GM19239 (cell line): ENCODE measurements at places on chromosomes 12 and 14.

GRCh38 chr12:82740129-82741000, 53.7 kb downstream of the TMTC2 start:
- DNase-seq: no peak

- peak; percentile 14 for DNase-seq
Measured at GRCh38 chr12:1473418-1473817, 121.0 kb downstream of the FBXL14 start.

- DNase-seq: no peak
Measured at GRCh38 chr14:39383026-39383660, 49.1 kb downstream of the FBXO33 start.

DNA sequence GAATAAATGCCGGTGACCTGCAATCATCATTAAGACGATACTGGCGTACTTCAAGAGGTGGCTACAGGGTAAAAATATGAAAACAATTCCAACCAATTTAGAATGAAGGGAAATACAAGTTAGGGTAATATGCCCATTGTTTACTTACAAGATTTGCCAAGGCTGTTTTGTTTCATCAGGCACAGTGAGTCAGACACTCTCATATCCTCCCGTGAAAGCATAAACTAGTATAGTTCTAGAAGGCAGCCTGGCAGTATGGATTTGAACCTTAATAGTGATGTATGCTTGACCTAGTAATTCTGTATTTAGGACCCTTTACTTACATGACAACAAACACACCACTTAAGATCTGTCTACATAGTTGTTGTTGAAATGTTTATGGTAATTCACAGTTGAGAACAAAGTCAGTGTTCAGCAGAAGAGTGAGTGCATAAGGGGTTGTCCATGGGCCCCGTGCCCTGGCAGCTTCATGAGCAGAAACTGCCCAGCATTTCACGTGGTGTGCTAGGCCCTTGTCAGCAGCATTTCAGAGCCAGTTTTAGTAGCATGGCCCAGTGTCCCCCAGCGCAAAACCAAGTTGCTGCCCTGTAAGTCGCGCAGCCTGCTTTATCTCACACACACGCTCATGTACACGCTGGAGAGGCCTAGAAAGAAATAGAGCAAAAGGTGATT, 80.8 kb downstream of the EP400 start:
- DNase-seq: no peak

GRCh38 chr12:101839324-101840283, 8.8 kb upstream of the GNPTAB start:
- no peak for DNase-seq

GRCh38 chr14:33250963-33251362, 312.3 kb downstream of the NPAS3 start:
- no peak for DNase-seq

DNA sequence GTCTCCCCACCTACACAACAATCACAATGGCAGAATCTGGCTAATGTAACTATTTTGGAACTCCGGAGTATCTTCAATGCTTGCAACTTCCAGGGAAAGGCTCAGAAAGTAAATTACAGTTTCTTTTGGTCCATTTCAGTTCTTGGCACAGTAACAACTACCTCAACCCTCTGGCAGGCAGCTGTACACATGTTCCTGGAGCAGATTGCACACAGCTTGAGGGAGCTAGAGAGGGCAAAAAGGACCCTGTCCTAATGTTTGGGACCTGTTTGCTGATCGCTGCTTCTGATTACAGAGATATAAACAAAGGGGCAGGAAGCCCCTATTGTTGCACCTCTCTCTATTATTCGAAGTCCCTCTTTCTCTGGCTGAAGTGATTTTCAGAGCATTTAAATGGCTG, 35.2 kb upstream of the SLC38A1 start:
- DNase-seq: no peak

DNA sequence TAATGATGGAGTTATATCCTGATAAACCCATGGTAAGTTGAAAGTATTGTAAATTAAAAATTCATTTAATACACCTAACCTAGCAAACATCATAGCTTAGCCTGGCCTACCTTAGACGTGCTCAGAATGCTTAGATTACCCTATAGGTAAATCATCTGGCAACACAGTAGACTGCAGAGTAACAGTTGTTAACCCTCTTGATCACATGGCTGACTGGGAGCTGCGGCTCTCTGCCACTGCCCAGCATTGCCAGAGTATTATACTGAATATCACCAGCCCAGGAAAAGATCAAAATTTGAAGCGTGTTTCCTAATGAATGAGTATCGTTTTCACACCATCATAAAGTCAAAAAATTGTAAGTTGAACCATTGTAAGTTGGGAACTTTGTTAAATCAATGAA, 17.8 kb upstream of the TMPRSS12 start:
- no peak for DNase-seq

GRCh38 chr12:127685491-127685890, 581.5 kb upstream of the TMEM132C start:
- DNase-seq: no peak

- DNase-seq: no peak
Measured at GRCh38 chr14:100726550-100727085, at the start of gene DLK1. Gene DLK1 (plus strand): TSS chr14:100726892. CDS start chr14:100727069, 177 bp downstream.

- no peak for DNase-seq
Measured at GRCh38 chr12:56928262-56928661, 5.9 kb downstream of the SDR9C7 start.

- no peak for DNase-seq
Measured at GRCh38 chr12:29733060-29733459, 50.7 kb downstream of the TMTC1 start.

- DNase-seq: no peak
Measured at GRCh38 chr12:128267651-128268378, 845 bp downstream of the TMEM132C start.

GRCh38 chr12:99131751-99132199, 486.7 kb downstream of the APAF1 start:
- no peak for DNase-seq

DNA sequence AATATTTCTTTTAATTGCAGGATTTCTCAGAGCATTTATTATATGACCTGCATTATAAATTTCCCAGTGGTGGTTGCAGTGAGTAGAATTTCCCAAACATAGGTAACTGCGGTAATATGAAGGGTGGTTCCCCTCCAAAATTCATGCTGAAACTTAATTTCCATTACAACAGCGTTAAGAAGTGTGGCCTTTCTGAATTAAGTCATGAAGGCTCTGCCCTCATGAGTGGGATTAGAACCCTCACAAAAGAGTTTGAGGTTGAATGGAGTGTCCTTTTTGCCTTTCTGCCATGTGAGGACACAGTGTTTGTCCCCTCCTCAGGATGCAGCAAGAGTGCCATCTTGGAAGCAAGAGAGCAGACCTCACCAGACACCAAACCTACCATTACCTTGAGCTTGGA, 233.6 kb downstream of the KTN1 start:
- DNase-seq: no peak

- DNase-seq: no peak
Measured at GRCh38 chr12:24200010-24200409, 250.5 kb upstream of the SOX5 start.

GRCh38 chr12:1769809-1770494, 50.4 kb upstream of the LRTM2 start:
- DNase-seq: no peak

GRCh38 chr14:33792009-33792719, 158.7 kb downstream of the EGLN3 start:
- DNase-seq: no peak

DNA sequence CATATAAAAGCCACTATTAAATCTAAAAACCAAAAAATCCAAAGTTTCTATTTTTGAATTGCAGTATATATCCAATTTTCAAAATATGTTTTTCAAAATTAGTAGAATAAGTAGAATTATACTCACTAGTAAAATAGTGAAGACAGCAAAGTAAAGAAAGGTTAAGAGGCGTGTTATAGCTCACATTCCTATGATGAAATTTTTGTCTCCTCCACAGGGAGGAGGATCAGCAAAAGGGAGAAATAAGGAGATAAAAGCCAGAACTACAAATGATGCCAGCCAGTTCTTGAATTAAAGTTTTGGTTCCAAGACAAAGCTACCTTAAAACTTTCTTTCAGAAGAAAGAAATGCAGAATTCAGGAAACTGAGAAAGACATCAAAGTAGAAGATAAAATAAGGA, 50.0 kb downstream of the C2CD5 start:
- DNase-seq: no peak

GRCh38 chr12:15526033-15526432, 203.7 kb downstream of the PTPRO start:
- DNase-seq: peak; percentile 39

- DNase-seq: no peak
Measured at GRCh38 chr12:108375986-108376663, 37.0 kb upstream of the CMKLR1 start.

- DNase-seq: no peak
Measured at GRCh38 chr12:24743941-24744793, 204.7 kb downstream of the BCAT1 start.

DNA sequence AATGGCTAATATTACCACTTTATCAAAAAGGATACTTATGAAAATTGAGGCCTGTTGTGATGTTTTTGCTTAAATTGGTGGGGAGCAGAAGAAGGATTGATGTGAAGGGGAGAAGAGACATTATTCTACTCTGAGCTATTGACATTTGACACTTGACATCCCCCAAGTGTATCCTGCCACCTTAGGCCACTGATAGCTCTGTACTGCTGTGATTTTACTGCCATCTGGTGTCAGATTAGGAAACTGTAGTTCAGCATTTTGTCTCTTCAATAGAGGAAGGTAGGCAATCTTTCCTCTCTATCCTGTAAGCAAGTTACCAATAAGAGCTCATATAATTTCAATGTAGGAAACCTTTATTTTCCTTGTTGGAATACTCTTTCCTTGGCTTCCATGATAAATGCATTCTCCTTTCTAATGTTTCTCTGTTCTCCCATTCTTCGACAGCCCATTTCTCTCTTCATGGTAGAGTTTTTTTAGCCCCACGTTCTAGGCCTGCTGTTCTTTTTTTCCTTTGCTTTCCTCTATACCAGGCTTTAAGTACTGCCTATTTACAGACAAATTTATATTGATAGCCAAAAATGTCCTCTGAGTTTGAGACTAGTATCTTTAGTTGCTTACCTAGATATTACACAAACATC, 46.3 kb downstream of the PPHLN1 start:
- peak; percentile 13 for DNase-seq

DNA sequence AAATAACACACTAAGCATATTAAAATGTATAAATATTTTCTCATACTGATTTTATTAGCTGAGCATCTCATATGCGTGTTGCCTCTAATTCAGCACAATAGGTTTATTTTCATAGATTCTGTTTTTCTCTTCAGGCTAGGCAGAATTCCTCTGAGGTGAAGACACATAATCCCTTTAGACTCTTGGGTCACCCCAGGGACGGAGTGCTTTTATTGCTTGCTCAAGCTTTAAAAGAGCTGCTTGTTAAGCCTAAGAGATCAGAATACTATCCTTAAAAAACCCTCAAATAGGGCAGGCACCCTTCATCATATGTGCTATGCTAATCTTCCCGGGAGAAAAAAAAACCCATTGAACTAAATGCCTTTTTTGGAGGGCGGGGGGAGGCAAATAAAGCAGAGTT, 390.1 kb downstream of the KCNH5 start:
- no peak for DNase-seq

GRCh38 chr12:122422730-122423257, 325 bp upstream of the CLIP1 start:
- DNase-seq: no peak

- DNase-seq: no peak
Measured at GRCh38 chr14:49367696-49368095, 218.5 kb downstream of the RPS29 start.
